NCI-H1930 (cell line): ENCODE measurements at places on chromosomes 4 and X.

GRCh38 chr4:107989162-107989536 lies 540 bp upstream of the HADH start:
- DNase-seq = no peak

DNA sequence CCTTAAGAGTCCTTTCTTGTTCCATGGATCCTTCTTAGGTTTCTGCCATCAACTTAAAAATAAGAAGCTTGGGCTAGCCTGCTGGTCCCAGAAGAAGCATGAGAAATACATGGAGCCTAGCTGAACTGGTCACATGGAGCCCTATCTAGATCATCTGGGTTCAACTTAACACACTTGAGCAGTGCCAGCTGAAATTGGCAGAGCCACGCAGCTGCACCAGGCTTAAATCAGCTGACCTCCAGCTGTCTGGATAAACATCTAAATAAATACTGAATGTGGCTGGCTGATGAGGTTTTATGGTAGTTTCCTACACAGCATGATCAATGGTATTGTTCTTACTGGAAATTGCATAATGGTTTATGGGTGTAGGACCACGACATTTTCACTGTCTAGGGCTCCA lies 598.4 kb upstream of the FAM241A start:
- DNase-seq = peak; percentile 1

GRCh38 chr4:35541146-35541887 lies 703.0 kb downstream of the ARAP2 start:
- DNase-seq = no peak

- DNase-seq = no peak
These were observed 173.7 kb upstream of the FAT4 start for GRCh38 chr4:125140966-125141495.

GRCh38 chr4:121096629-121097028 lies 24.3 kb upstream of the NDNF start:
- no peak for DNase-seq

GRCh38 chr4:185502386-185502785 lies 30.9 kb upstream of the CCDC110 start:
- DNase-seq = no peak

DNA sequence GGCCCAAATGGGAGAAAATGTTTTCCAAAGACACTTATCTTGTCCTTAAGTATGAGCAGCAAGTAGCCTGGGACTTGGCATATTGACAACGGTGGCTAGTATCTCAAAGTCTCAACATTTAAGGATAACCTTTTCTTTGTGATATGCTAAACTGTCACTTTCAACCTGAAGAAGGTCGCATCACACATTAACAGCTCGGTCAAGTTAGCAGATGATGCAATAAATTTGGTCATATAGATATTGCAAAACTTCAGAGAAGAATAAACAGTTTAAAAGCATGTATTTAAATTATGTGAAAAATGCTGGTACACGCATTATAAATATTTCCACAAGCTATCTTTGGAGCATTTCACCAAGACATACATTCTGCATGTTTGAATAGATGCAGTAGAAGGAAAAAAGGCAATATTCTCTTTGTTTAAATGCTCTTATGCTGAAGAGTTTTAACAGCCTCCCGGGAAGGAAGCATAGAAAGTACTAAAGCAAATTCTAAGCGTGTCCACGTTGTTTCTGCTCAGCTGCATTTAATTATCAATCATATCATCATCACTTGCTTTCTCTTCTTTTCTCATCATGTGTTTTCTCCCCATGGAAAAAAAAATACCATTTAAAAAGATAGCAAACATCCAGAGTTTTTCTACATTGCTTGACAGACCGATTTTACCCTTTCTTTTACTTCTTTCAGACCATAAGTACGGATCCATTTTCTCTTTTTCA lies 24.2 kb downstream of the ARHGAP6 start:
- DNase-seq = no peak

DNA sequence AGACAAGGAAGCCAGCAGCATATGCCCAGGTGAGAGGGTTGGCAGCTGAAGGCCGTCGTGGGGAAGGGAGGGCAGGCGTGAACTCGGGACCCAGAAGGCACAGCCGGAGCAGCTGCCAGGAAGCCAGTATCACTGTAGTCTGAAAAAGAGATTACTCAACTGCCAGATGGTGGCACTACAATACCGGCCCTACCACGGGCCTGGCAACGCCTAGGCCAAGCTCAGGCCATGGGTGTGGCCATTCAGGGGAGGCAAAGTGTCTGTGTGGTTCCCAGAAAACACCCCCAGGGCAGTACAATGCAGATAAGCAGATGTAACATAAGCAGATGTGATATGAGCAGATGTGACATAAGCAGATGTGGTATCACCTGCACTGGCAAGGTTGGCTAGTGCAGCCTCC lies 236.0 kb downstream of the AFAP1 start:
- DNase-seq = no peak

GRCh38 chrX:110201799-110202198 lies 116.1 kb downstream of the AMMECR1 start:
- no peak for DNase-seq

GRCh38 chr4:27916452-27917184 lies 1056.0 kb downstream of the STIM2 start:
- DNase-seq = no peak

DNA sequence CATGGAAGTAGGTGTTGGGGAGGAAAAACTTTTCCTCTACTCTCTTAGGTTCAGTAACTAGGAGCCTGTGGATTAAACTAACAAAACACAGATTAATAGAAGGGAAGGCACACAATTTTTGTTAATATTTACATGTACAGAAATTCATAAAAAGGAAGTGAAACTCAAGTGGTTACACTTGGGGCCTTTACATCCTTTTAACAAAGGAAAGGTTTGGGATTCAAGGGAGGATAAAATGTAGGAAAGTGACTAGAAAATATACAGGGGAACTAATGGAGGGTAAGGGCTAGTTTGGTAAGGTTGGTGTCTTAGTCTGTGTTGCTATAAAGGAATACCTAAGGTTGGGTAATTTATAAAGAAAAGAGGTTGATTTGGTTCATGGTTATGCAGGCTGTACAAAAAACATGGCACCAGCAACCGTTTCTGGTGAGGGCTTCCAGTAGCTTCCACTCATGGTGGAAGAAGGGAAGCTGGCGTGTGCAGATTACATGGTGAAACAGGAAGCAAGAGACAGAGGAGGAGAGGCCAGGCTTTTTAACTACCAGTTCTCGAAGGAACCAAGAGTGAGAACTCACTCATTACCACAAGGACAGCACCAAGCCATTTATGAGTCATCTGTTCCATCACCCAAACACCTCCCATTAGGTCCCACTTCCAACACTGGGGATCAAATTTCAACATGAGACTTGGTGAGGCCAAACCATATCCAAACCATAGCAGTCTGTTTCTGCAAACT lies 124.4 kb downstream of the CHRDL1 start:
- no peak for DNase-seq

- DNase-seq = no peak
These were observed 50.5 kb upstream of the OGT start for GRCh38 chrX:71482228-71482958.

- DNase-seq = no peak
These were observed 344.7 kb downstream of the PABPC4L start for GRCh38 chr4:133856731-133857355.

DNA sequence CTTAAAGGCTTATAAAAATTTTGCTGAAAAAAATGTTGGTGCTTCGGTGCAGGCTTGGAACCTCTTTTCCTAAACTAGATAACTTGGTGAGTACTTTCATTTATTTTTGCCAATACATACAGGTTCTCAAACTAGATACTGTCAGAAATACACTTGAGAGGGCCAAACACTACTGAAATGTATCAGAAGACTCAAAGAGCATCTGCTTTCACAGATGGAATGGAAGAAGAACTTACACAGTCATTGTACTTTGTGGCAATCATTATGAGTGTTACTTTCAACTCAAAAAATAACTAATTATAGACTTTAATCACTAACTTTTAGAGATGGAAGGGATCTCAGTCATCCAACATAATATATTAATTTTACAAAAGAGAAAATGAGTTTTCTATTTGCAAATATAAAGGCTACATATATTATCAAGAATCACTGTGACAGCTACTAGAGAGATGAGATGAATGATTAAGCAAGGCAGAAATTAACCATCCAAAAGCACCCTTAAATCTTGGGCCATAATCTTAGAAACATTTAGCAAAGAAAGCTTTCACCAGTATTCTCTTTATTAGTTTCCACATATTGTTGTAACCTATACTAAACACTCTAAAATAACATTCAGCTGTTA lies 1.0 kb downstream of the ENAM start:
- no peak for DNase-seq

GRCh38 chr4:139457318-139457717 lies 3.4 kb downstream of the RAB33B start:
- no peak for DNase-seq

GRCh38 chr4:139560406-139561104 lies 4.5 kb upstream of the SETD7 start:
- DNase-seq = no peak
